ENCODE measurements at places on chromosomes 4 and X.

- DNase-seq: no peak
Measured at GRCh38 chr4:134024251-134024650, 177.3 kb downstream of the PABPC4L start.

DNA sequence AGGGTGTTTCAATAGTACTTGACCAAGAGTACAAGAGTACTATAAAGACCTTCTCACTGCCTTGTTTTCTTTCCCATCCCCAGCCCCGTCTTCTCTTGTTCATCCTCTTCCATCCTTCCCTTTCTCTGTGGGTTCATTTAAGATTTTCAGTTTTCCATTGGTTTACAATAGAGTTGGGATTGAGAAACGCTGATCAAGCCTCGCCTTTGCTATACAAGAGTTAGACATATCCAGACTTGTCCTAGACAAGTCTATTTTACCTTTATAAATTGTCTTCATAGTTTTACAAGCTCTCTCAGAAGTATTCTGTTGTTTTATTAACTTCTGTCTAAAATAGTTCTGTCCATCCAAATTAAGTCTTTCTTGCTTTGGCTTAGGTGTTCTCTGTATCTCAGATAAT is 29.6 kb upstream of the SCML1 start:
- no peak for DNase-seq

GRCh38 chr4:184824776-184825084 is 1.0 kb downstream of the ACSL1 start:
- DNase-seq: no peak

DNA sequence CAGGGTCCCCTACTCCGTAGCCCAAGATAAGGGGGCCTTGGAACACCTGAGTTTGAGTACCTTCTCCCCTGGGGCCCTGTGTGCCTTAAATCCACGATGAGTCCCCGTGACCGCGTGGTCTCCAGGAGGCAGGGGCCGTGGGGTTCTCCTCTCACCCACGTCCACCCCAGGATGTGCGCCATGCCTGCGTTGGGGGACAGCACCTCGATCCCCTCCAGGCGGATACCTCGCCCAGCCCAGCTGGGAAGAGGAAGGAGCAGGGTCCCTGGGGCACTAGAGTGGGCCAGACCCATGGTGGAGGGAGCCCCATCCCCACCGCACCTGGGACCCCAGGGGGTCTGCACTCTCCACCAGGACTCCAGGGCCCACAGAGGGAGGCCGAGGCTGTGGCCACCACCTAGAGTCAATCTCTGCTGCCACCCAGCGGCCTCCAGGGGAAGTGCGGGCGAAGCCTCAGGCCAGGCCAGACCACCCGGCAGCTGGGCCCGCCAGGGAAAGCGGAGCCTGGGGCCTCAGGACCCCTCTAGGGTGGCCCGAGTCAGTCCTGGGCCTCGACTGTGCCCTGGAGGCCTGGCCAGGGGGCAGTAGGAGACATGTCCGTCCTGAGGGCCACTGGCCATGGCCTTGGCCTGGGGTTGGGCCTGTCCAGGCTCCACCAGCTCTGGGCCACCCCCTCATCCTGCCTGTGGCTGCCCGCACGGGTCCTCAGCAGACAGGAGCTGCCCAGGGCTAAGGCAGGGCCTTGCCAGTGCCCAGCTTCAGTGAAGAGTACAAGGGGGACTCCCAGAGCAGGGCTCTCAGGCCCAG is 55.0 kb downstream of the FAM53A start:
- no peak for DNase-seq

GRCh38 chr4:37935026-37935425 is 25.2 kb upstream of the PTTG2 start:
- DNase-seq: no peak

- DNase-seq: no peak
Measured at GRCh38 chr4:185304944-185305690, 90.6 kb downstream of the LRP2BP start.
